ENCODE measurements at places on chromosomes 7 and 10. TPM values are rescaled to one million over a fixed set of nuclear protein-coding genes. Genes with fewer than 3 reads are reported as not detected.
A peak's percentile ranks its signal among the peaks of the same experiment; 100 is the strongest.

GOLGA7B gene
- 0.84 TPM for polyA plus RNA-seq

OR6V1 gene
- polyA plus RNA-seq = not detected

DNA sequence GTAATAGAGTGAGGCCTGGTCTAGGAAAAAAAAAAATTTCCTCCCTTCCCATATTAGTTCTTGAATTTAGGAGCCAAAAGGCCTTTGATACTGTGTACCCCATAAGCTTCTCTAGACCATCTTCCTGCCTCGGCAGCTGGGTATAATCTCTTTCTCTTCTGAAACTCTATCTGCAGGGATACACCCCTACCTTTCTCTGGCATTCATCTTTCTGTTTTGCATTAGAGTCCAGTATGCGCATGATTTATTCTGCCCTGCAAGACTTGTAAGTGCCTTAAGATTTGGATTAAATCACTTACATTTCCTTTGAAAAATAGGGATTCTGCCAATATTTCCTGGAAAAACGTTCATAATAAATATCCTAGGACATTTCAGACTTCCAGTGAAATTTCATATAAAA is 431.2 kb downstream of the PLXDC2 start:
- no peaks in the 10 kb centered on the region for H3K27me3 ChIP-seq
- H3K4me3 ChIP-seq = no peak overlapping the region
- no peak for DNase-seq
- no peaks in the 10 kb centered on the region for H3K4me1 ChIP-seq
- no peaks in the 10 kb centered on the region for H3K36me3 ChIP-seq

GRCh38 chr7:4076701-4077294 is 605.3 kb upstream of the FOXK1 start:
- H3K4me1 ChIP-seq = no peaks in the 10 kb centered on the region
- H3K4me3 ChIP-seq = no peak overlapping the region
- H3K36me3 ChIP-seq = no peaks in the 10 kb centered on the region
- H3K27ac ChIP-seq = no peak overlapping the region
- DNase-seq = no peak

DNA sequence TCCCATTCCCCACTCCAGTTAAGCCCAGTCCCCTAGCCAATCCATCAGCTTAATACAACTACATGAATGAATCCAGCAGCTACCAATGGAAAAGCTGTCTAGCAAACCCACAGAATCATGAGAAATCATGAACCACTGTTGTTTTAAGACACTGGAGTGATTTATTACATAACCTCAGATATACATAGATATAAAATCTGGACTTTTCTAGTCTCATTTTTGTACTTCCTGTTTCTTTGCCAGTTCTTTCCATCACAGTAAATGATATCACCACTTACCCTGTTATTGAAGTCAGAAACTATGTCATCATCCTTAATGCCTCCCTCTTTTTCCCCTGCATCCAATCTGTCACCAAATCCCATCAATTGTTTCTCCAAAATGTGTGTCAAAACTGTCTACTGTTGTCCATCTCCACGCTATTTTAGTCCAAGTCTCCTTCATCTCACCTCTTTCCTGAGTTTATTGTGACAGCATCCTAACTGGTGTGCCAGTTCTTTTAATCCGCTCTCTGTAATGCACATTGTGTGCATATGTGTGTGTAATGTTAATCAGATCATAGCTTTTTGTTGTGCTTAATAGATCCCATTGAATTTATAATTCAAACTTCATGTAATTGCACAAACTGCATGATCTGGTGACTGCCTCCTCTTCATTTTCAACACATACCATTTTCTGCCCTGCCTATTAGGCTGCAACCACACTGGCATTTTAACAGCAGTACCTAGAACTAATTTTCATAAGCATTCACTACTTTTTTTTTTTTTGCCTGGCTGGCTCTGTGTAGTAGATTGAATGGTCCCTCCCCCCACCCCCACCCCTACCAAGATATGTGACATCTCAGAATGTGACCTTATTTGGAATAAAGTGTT is 56.0 kb downstream of the MKLN1 start:
- no peaks in the 10 kb centered on the region for H3K27me3 ChIP-seq
- peaks cover 20% of the 10 kb centered on the region for H3K4me1 ChIP-seq
- no peak for DNase-seq
- peaks cover under 1% of the 10 kb centered on the region for H3K36me3 ChIP-seq
- peak overlapping the region; percentile 15 for H3K27ac ChIP-seq
- no peak overlapping the region for H3K4me3 ChIP-seq

- peaks cover 44% of the 10 kb centered on the region for H3K27me3 ChIP-seq
- H3K27ac ChIP-seq = no peak overlapping the region
- no peak for DNase-seq
- peaks cover 4% of the 10 kb centered on the region for H3K4me1 ChIP-seq
Observed at GRCh38 chr10:114402871-114403540, 1.3 kb downstream of the AFAP1L2 start.
